ENCODE measurements at places on chromosomes 16 and 17.

DNA sequence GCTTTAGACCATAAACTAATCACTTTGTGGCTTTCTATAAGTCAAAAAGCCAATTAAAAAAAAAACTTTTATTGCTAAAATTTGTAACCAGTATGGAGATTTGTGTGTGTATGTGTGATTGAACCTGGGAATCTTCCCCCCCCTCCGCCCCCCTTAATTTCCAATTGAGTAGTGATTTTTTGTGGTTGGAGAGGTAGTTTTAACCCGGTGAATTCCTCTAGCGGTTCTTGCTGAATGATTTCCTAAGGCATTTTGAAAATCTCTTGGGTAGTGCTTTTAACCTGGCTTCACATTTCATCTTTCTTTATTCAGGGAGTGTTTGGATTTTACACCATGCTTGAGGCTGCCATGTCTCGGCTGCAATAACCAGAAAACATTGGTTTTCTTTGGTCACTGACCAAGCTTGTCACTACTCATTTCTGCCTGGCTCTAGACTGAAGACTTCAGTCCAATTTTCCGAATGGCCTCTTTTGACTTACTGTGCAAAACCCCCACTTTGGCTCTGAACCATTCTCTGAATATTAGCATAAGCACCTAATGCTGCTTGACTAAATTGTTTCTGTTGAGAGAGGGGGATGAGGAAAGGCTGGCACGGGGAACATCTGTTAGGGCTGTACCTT lies 35.6 kb downstream of the PRKCA start:
- no peak for DNase-seq

DNA sequence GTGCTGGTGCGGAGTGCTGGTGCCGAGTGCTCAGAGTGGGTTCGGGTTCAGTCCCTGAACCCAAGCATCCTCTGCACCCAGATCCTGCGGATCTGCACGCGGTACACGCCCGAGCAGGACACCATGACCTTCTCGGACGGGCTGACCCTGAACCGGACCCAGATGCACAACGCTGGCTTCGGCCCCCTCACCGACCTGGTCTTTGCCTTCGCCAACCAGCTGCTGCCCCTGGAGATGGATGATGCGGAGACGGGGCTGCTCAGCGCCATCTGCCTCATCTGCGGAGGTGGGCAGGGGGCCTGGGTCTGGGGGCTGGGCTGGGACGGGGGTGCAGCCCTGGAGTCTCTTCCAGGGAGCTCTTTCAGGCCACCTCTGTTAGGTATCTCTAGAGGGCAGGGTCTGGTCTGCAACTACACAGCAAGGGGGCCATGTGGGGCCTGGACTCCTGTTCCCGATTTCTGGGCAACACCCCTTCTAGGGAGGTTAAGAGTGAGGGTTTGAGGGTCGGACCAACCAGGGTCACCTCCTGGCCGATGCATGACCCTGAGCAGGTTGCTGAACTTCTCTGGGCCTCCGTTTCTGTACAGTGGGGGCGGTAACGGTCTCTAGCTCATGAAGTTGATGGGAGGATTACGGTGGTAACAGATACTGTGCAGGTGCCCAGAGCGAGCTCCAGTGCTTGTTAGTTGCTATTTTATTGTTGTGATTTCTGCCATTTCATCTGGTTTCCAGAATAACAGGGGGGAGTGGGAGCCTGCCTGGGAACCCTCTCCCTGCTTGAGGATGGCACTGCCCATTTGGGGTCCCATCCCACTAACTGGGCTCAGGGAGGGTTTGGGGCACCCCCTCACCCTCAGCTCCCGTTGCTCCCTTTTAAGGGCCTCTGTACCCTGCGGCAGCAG lies 10.1 kb downstream of the GJD3 start:
- DNase-seq = no peak

- DNase-seq = no peak
Measured at GRCh38 chr17:81727324-81728031, 15.4 kb downstream of the SLC25A10 start.

GRCh38 chr16:83581082-83581481 lies 226.7 kb upstream of the HSBP1 start:
- DNase-seq = no peak

DNA sequence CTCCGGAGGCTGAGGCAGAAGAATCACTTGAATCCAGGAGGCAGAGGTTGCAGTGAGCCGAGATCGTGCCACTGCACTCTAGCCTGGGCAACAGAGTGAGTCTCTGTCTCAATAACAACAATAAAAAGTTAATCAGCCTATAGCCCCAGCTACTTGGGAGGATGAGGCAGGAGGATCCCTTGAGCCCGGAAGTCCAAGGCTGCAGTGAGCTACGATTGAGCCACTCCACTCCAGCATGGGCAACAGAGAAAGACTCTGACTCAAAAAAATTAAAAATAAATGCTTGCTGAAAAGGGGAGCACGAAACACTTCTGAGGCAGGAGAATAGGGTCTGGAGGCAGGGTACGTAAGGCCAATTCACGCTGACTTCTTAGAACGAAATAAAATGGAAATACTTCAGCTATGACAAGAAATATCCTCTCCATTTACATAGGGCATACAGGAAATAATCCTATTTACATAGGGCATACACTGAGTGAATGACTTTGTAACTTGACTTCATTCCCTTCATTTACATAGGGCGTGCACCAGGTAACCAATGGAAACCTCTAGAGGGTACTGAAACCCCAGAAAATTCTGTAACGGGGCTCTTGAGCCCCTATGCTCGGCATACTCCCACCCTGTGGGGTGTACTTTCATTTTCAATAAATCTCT lies 3.2 kb upstream of the PRPSAP1 start:
- no peak for DNase-seq

DNA sequence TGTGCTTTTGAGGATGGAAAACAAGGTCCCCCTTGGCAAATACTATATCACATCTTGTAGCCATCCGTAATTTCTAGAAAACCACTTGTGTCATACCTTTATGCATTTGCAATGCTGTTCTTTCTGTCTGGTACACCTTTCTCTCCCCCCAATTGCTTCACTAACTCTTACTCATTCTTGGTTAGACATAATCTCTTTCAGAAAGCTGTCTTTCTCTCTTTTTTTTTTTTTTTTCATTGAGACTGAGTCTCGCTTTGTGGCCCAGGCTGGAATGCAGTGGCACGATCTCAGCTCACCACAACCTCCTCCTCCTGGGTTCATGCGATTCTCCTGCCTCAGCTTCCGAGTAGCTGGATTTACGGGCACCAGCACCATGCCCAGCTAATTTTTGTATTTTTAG lies 94.9 kb upstream of the C17orf78 start:
- DNase-seq = no peak

- DNase-seq = no peak
Measured at GRCh38 chr17:82670661-82671450, 22.6 kb upstream of the WDR45B start.

DNA sequence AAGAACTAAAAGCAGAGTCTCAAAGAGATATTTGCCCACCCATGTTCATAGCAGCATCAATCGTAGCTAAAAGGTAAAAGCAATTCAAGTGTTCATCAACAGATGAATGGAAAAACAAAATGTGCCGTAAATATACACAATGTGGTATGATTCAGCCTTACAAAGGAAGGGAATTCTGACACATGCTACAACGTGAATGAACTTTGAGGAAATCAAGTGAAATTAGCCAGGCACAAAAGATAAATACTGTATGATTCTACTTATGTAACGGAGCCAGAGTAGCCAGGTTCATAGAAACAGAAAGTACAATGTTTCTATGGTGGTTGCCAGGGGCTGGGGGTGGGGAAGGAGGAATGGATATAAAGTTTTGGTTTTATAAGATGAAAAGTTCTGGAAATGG lies 57.8 kb upstream of the IL34 start:
- DNase-seq = no peak

- no peak for DNase-seq
Measured at GRCh38 chr16:72481419-72481818, 309.5 kb upstream of the PMFBP1 start.

DNA sequence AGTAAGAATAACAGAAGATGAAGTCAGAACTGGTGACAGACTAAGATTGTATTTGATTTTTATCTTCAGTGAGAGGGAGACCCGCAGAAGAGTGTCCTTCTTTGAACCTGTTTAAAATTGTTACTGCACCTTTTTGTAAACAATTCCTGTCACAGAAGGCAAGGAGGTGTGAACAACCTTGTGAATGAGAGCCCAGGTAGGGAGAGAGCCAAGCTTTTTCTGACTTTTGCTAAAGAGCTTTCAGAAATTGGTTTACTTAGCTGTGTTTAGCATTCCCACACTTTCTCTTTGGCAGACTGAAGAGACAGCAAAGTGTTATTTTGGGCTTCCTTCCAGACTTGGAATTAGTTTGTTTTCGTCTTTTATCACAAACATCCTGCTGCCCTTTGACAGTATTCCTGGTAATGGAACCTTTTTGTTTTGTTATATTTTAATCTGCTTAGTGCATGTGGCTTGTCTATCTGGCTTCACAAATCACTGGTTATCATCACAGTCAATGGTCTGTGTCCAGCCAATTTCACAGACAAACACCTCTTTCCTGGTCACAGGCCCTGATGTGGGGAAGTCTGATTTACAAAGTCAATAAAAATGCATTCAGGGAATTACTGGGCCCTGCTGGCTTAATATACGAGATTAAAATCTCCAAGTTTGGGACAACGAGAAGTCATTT lies 85.7 kb upstream of the HS3ST2 start:
- no peak for DNase-seq

All from stimulated activated CD4-positive, alpha-beta T cell treated with anti-CD3 and anti-CD28 coated beads, Interleukin-12 subunit alpha, Interleukin-12 subunit beta, amount 100 ng/mL, for 24 hours (primary cell).